ENCODE measurements at places on chromosomes 3 and 15. TPM values are rescaled to one million over a fixed set of nuclear protein-coding genes. Genes with fewer than 3 reads are reported as not detected.

- DNase-seq: no peak
Measured at GRCh38 chr15:52013151-52013791, 5.7 kb upstream of the MAPK6 start.

GRCh38 chr3:126474498-126475412 lies 936 bp downstream of the ZXDC start:
- DNase-seq: peak; percentile 86

- DNase-seq: no peak
Measured at GRCh38 chr3:23519314-23520208, 286.2 kb upstream of the UBE2E1 start.

DNA sequence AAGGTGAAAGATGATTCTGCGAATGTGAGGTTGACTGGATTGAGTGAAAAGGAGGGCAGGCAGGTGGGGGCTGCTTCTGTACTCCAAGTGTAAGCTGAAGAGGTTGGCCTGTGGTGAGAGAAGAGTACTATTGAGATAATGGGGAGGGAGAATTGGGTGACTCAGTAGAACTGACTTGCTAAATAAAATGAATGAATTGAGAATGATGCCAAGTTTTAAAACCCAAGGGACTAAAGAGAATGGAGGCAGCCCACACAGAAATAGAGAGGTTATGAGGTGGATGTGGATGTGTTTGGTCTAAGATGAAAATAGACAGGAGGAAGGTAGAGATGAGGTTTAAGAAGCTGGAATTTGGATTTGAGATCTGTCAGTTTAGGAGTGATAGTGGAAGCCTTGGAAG lies 5.9 kb downstream of the MME start:
- no peak for DNase-seq

GRCh38 chr3:133883641-133884040 lies 12.0 kb downstream of the RAB6B start:
- no peak for DNase-seq

- no peak for DNase-seq
Measured at GRCh38 chr3:46524008-46524407, 26.2 kb downstream of the RTP3 start.

DNA sequence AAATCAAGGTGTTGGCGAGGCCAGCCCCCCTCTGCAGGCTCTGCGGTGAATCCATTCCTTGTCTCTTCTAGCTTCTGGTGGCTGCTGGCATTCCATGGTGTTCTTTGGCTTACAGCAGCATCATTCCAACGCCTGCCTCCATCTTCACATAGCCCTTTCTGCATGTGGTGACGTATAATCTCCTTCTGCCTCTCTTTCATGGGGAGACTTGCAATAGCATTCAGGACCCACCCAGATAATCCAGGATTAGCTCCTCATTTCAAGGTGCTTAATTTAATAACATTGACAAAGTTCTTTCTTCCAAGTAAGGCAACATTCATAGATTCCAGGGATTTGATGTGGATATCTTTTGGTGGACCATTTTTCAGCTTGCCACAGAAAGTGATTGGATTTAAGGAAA lies 35.8 kb downstream of the ISG20 start:
- no peak for DNase-seq

GRCh38 chr3:126463521-126463920 lies 12.2 kb downstream of the ZXDC start:
- no peak for DNase-seq

DNA sequence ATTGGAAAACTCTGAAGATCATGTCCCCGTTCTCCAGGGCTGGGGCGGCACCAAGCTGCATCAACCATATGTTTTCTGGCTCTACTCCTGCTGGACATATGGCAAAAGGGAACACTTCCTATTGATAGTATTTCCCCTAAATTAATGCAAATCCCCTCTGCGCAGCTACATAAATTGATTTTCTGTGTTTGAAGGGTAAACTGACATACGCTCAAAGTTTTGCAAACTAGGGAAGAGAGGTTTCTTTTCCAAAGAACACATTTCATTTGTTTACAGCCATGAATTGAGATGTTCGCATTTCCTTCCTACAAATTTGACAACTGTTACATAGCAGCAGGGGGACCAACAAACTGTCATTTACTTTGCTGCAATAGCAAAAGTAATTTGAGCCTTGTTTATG lies 35.9 kb downstream of the CTXND1 start:
- no peak for DNase-seq

DNA sequence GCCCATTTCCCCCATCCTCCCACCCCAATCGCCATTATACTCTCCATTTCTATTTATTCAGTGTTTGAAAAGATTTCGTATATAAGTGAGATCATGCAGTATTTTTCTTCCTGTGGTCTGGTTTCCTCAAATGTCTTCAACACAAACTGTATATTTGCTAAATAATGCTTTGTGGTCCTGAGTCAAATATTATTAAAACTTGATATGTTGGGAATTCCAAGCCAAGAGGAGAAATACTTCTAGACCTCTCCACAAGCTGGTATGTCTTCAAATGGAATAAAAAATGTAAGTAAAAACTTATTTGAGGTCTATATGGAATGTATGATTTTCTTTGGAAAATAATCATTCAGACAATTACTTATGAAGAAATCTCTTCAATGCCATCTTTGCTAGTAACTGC lies 122.5 kb upstream of the TSC22D2 start:
- no peak for DNase-seq

GRCh38 chr15:81450721-81451120 lies 76.7 kb upstream of the TMC3 start:
- DNase-seq: no peak

DNA sequence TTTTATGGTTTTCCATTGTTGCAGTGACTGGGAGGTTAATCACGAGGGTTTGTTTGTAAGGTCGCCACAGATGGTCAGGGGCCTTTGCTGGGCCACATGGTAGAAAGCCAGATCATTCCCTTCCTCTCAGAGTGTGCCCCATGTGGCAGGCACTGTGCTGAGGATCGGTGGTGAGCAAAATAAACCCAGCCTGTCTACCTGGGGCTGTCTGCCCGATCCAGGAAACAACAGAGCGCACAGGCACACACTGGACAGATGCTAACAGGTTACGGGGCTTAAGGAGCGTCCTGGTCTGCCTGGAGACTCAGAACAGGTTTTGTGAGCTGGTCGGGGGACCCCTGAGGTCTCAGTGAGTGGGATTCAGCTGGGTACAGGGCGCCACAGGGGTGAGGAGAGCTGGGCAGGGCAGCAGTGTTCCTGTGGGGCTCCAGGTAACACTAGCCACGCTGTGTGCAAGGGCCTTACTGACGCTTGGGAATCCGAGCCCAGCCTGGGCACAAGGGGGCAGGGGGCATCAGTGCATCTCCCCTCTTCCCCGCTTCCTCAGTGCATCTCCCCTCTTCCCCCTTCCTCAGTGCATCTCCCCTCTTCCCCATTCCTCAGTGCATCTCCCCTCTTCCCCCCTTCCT lies 136.4 kb downstream of the DNAJB8 start:
- peak; percentile 46 for DNase-seq

DNA sequence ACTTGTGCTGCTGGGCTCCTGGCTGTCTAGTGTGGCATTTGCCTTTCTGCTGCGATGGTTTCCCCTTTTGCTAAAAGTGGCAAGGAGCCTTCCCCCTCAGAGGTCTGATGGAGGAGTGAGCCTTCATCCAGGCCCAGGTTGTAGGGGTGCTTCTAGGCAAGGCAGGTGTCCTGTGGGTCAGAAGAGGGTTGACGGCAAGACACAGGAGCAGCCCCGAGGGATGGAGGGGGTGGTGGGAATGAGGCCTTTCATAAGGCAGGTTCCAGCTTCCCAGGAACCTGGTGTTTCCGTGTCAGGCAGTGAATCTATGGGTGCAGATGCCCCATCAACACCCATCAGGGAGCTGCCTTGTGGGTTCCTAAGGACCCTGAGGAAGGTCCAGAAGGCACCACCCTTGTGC lies 63.0 kb upstream of the TAMM41 start:
- peak; percentile 33 for DNase-seq

- no peak for DNase-seq
Measured at GRCh38 chr15:69696946-69697345, 244.3 kb downstream of the RPLP1 start.

GRCh38 chr3:148598619-148599018 lies 99.1 kb upstream of the AGTR1 start:
- DNase-seq: no peak

DNA sequence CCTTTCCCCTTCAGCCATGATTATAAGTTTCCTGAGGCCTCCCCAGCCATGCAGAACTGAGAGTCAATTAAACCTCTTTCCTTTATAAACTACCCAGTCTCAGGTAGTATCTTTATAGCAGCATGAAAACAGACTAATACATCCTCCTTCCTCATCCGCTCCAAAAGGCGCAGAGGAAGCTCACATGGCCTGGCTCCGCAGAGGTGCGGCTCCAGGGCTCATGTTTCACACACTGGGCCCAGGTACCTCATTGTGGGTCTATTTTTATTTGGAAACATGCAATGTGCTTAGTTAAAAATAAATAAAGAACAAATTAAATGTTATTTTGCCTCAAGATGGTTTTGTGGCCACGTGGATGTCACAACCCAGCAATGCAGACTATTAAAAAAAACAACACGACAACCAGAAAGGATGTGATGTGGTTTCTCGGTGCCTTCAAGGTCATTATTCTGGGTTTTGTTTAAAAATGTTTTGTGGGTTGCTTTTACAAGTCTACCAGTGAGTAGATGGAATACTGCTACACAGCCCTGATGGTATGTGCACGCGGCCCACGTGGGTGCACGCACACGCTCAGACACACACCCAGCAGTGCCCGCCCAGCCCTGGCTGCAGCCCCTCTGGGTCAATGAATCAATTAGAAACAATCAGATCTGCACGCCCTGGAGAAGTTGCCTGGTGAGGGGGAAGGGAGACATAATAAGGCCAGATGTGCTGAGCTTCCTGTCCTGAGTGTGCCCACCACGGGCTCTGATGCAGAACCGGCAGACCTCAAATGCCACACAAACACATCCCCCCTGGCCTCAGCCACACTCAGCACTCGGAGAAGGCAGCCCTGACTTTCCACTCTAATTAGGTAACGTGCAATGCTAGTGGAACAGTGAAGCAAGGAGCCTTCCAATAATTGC lies 140.1 kb downstream of the ADAMTS17 start:
- no peak for DNase-seq

GRCh38 chr3:16298891-16299290 lies 33.9 kb downstream of the OXNAD1 start:
- no peak for DNase-seq

GRCh38 chr3:11482021-11482420 lies 161.7 kb downstream of the VGLL4 start:
- no peak for DNase-seq

DNA sequence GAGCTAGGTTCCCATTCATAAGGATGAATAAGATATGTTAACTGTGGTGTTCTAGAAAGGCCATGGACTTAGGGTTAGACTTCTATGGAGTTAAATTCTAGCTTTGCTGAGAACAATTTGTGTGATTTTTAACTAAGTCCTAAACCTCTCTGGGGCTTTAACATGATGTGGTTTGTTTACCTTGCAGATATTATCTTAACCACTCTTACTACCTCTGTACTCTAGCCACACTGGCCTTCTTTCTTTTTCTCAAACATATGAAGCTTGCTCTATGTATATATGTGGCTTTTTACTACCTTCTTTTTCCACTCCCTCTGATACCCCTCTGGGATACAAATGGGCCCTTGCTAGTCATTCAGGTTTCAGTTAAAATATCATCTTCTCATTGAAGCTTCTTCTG lies 108.4 kb downstream of the ZNF609 start:
- DNase-seq: no peak

GRCh38 chr15:75661756-75662140 lies 14.0 kb downstream of the SNX33 start:
- DNase-seq: no peak

DNA sequence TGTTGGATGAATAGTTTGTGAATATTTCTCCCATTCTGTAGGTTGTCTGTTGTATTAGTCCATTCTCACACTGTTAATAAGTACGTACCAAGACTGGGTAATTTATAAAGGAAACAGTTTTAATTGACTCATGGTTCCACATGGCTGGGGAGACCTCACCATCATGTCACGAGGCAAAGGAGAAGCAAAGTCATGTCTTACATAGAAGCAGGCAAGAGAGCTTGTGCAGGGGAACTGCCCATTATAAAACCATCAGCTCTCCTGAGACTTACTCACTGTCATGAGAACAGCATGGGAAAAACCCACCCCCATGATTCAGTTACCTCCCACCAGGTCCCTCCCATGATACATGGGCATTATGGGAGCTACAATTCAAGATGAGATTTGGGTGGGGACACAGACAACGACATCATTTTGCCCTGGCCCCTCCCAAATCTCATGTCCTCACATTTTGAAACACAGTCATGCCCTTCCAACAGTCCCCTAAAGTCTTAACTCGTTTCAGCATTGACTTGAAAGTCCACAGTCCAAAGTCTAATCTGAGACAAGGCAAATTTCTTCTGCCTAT lies 133.2 kb downstream of the LMLN start:
- DNase-seq: no peak

DNA sequence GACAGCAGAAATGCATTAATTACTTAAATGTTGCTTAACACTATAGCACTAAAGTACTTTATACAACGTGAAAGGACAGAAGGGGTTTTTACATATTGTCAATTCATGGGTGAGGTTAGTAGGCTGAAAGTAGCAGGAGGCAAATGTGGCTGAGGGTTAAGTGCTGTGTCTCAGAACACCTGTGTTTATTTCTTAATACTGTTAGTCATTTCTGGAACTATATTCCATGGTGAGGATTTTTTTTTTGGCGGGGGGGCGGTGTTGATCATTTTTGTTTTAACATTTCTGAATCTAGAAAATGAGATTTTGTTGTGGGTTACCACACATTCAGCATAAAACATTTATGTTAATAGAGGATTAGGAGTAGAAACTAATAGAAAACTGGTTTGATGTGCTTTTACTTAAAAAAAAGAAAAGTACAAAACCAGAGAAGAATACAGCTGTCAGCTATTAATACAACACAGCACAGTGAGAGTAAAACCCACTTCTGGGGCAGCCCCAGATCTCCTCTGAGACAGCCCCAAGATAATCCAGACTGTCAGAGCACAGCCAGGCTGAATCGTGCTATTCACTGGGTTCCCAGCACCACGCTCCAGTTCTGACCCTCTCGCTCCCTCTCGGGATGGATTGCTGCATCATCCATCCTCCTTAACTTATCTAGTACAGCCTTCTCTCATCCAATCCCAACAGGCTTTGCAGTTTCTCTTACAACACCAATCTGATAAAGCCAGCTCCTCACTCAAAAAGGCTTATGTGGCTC lies 307.7 kb downstream of the TUSC7 start:
- no peak for DNase-seq

Gene ERICH6
- not detected for total RNA-seq

Gene TRPC1
- 5.6 TPM for total RNA-seq

Gene CCR2
- total RNA-seq: 17.8 TPM

Gene RARB
- 5.8 TPM for total RNA-seq

Gene SPRED1
- 62.1 TPM for total RNA-seq

Gene FAM107A
- total RNA-seq: 91.5 TPM

Gene BLM
- 1.5 TPM for total RNA-seq

Gene EIF4E3
- 38.4 TPM for total RNA-seq

Gene C3orf20
- total RNA-seq: 0.14 TPM

Gene CISH
- 71.6 TPM for total RNA-seq

Gene ERC2
- 1.4 TPM for total RNA-seq

Gene GBE1
- 29.2 TPM for total RNA-seq

Gene CGNL1
- total RNA-seq: 54.9 TPM

Measured in upper lobe of right lung (tissue), 1 donor.